ENCODE measurements at places on chromosomes 12 and 14. TPM values are rescaled to one million over a fixed set of nuclear protein-coding genes. Genes with fewer than 3 reads are reported as not detected.

DNA sequence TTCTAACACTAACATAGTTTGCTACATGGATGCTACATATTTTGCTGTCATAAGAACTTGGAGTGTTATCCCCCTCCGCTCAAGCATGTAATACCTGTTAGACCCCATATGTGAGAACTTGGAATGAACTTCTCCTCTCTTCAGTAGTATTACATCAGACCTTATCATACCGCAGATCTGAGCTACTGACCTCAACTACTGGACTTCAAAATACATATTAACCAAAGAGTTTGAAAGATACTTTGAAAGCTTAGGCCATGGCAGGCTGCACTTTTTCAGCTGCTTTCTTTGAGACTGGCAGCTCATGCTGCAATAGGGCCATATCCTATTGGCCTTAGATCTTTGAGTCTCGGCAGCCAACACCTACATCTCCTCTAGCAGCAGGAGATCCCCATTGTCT, 74.8 kb downstream of the EEA1 start:
- DNase-seq: no peak

DNA sequence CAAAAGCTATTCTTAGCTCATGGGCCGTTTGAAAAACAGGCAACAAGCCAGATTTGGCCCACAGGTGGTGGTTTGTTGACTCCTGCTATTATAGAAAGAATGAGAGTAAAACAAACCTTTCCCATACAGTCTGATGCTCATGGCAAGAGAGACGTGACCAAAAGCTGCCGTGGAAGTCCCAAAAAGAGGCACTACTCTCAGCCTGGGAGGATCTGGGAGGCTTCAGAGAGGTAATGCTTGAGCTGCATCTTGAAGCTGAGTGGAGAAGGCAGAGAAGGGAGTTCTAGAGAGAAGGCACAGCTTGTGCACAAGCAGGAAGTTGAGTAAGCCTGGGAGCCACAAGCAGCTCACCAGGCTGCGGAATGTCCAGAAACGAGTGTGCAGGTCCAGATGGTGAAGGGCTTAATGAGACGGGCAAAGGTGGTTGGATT, 9.6 kb downstream of the PLXNC1 start:
- DNase-seq: no peak

Gene CCDC59
- polyA plus RNA-seq: 34.9 TPM

GRCh38 chr12:16605642-16606116, 283 bp downstream of the LMO3 start:
- DNase-seq: no peak

DNA sequence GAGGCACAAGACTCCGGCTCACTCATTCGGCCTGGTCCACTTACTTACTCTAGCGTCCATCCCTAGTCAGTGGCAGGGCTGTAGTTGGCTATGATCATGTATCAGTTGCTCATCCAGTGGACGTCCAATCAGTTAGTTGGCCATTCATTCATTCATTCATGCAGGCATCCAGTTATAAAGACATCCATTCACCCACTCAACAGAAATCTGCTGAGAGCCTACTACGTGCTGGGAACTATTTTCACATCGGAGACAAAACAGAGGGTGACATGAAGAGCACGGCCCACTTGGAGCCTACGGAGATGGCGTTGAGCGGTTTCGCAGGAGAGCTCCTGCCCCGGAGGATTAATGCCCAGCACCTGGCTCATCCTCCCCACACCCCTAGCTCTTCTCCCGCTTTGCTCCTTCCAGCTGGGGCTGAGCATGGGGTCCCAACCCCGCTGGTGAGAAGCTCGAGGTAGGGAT, 49.7 kb downstream of the SNAPC1 start:
- no peak for DNase-seq

- no peak for DNase-seq
Measured at GRCh38 chr12:107805488-107806180, 31.1 kb downstream of the ASCL4 start.

DNA sequence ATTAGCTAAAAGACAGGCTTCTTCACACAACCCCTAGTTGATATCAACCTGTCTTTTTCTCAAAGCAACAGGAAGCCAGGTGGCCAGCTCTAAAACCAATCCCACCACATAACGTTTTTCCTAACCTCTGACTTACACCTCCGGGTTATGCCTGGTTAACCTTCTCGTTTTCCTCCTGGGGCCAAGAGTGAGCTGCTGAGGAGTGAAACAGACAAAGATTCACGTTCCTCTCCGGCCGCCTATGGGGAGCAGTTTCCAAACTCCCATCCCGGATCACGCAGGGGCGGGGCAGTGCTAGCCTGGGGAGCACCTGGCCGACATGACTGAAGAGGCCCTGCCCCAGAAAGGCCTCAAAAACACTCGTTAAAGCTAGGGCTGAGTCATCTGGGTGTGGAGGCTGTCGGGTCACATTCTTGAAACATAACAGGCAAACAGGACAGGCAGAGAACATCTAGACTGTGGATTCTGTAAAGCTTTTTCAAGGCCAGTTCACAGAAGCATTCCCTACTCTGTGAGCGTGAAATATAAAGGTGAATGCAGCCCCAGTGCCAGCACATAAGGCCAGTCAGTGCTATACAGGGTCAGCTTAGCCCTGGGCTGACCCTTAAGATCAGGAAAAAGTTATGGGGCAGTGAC, 25.9 kb upstream of the LGALS3 start:
- no peak for DNase-seq

All from forelimb muscle (tissue), 1 donor.